ENCODE measurements at places on chromosomes 12 and 14. TPM values are rescaled to one million over a fixed set of nuclear protein-coding genes. Genes with fewer than 3 reads are reported as not detected.

GRCh38 chr14:105503296-105503640 lies 12.2 kb downstream of the TEDC1 start:
- no peak overlapping the region for H3K4me3 ChIP-seq
- no peak for DNase-seq
- no peaks in the 10 kb centered on the region for H3K27me3 ChIP-seq
- no peaks in the 10 kb centered on the region for H3K4me1 ChIP-seq
- peaks cover 3% of the 10 kb centered on the region for H3K36me3 ChIP-seq

GRCh38 chr14:51666826-51667225 lies 15.1 kb downstream of the FRMD6 start:
- DNase-seq, result no peak
- no peak overlapping the region for H3K4me3 ChIP-seq
- H3K27ac ChIP-seq, result no peak overlapping the region
- H3K4me1 ChIP-seq, result no peaks in the 10 kb centered on the region
- no peaks in the 10 kb centered on the region for H3K36me3 ChIP-seq

GRCh38 chr14:61429316-61429715 lies 107.9 kb downstream of the PRKCH start:
- H3K27me3 ChIP-seq, result no peaks in the 10 kb centered on the region
- H3K4me3 ChIP-seq, result no peak overlapping the region
- DNase-seq, result no peak
- no peaks in the 10 kb centered on the region for H3K36me3 ChIP-seq
- H3K4me1 ChIP-seq, result peaks cover 2% of the 10 kb centered on the region

Gene TAS2R20
- 21.2 TPM for total RNA-seq

Data from lung (tissue), 17 donors.